ENCODE measurements at places on chromosomes 6 and 20. TPM values are rescaled to one million over a fixed set of nuclear protein-coding genes. Genes with fewer than 3 reads are reported as not detected.

TP53TG5 gene
- not detected for total RNA-seq

CLDN20 gene
- total RNA-seq, result not detected

DNA sequence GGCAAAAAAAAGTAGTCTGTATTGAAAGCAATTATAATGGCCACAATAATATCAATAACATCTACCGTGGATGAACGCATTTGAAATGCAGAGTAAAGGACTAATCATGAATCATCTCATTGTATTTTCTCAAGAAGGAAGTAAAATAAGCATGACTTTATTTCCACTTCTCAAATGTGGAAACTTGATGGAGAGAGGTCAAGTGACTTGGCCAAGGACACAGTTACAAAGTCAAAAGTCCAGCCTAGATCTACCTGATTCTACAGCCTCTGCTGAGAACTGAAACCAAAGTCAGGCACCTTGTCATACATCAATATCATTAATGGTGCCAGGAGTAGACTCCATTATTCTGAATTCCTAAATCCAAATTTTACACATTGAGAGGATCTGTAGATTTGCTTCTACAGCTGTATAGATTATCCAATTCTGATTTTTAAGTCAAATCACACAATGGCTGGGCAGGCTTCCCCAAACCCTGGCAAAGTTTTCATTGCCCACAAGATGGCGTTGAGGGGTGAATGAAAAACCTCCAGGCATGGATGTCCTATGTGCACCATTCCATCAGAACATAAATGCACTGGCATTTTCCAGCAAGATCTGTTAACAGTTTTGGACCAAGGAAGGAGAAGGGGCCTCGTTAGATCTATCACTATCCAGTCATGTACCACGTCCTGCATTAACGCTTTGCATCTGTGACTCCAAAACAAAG lies 423.1 kb downstream of the MAFB start:
- no peak for DNase-seq

DNA sequence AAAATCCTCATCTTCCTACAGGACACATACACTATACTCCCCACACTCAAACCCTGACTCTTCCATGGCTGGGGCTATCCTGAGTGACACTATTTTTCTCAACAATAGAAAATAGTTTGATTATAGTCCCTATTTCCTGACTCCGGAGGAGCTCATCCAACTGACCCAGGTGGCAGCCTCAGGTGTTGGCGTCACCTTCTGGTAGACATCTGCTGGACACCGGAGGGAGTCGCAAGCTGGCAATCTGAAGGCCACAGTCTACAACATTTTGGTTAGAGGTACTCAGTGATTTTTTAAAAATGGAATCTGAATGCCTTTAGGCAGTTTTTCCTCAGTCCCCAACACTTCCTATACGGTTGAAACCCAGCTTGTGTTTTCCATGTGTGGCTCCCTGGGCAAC lies 32.2 kb upstream of the OCSTAMP start:
- DNase-seq, result no peak

Data from renal cortical epithelial cell (primary cell).